Activated T-helper 2 cell treated with anti-CD3 and anti-CD28 coated beads, Interferon-gamma antibody, Interleukin-2, Interleukin-4, amounts not matched to agents 10 μg/mL and 5 μg/mL and 100 μg/mL, durations not matched to agents 14 hours and 24 hours and 36 hours (primary cell): ENCODE measurements at places on chromosomes 2 and 18. TPM values are rescaled to one million over a fixed set of nuclear protein-coding genes. Genes with fewer than 3 reads are reported as not detected.

The ZSWIM2 gene
- total RNA-seq = not detected in 2 replicates

The ZNF521 gene
- total RNA-seq = not detected in 2 replicates

The TXNDC2 gene
- total RNA-seq = 0.21 and 0.39 TPM in 2 replicates

- no peak for DNase-seq
Observed at GRCh38 chr18:11405804-11406203, 203.6 kb upstream of the SLC35G4 start.

DNA sequence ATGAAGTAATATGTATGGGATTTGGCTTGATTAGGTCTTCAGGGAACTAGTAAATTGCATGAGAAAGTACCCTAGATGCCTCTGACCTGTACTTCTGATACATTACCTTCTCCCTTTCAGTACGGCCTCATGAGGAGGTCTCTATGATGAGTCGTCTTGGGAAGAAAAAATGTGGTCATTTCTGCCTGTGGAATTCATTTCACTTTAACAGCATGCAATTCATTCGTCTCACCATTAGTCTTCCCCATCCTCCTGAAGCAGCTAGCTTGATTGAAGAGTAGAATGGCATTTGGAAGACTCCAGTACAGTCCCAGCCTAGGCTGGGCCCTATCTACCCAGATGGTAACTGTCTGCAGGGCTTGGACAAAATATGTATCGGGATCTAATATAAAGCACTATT lies 52.2 kb downstream of the TMX3 start:
- no peak for DNase-seq

- no peak for DNase-seq
Observed at GRCh38 chr2:97676620-97677019, 7.1 kb downstream of the C2orf92 start.

DNA sequence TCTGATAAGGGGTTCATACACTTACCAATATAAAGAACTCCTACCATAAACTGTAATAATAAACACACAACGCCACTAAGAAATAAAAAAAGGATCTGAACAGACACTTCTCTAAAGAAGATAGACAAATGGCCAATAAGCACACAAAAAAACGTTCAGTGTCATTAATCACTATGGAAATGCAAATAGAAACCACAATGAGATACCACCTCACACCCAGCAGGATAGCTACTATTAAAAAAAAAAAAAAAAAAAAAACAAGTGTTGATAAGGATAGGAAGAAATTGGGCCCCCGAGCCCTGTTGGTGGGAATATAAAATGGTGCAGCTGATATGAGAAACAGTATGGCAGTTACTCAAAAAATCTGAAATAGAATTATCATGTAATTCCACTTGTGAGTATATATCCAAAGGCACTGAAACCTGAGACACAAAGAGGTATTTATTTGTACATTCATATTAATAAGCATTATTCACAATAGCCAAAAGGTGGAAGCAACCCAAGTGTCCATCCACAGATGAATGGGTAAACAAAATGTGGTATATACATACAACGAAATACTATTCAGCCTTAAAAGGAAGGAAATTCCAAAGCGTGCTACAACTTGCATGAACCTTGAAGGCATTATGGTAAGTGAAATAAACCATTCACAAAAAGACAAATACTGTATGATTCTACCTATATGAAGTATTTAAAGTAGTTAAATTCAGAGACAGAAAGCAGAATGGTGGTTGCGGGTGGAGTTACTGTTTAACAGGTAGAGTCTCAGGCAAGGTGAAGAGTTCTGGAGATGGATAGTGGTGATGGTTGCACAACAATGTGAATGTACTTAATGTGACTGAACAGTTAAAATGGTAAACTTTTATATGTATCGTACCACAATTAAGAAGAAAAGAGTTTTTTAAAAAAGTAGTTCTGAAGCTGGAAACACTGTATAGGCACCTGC lies 17.9 kb downstream of the REV1 start:
- no peak for DNase-seq

DNA sequence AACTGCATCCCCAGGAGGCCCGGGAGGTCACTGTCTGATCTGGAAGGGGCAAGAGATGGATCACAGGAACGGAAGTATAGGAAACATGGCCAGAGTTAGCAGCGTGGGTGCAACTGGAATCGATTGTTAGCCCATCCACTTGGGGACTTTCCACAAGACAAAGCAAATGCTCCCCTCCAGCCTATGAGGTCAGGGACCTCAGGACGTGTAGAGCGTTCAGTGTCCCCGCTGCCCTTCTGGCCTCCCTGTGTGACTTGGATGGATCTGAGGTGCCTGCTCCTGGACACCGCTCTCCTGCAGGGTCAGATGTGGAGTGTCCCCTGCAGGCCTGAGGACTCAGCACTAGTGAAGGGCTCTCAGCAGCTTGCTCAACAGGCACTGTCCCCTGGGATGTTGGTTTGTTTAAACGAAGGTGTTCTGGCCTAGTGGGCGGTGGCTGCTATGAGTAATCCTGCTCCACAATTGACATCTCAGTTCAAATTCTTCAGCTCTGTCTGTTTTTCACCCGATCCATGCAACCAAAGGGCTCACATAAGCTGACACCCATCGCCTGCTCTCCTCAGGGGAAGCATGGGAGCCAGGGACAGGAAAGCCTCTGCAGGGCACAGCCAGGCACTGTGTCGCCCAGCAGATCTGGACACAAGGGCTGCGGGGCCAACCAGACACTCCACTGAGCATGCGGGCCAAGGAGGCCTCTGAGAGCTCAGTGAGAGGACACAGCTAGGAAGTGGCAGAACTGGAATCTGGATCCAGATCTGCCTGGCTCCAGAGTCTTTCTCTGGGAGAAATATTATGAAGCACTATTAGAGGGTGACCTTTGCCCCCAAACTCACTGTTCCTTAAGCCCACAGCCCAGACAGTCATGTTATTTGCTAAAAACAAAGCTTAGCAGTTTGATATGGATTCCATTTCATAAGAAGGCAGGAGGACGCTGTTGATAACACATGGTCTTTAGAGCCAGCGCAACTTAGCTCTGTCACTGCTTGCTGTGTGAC lies 78.5 kb downstream of the RHOB start:
- DNase-seq = no peak

DNA sequence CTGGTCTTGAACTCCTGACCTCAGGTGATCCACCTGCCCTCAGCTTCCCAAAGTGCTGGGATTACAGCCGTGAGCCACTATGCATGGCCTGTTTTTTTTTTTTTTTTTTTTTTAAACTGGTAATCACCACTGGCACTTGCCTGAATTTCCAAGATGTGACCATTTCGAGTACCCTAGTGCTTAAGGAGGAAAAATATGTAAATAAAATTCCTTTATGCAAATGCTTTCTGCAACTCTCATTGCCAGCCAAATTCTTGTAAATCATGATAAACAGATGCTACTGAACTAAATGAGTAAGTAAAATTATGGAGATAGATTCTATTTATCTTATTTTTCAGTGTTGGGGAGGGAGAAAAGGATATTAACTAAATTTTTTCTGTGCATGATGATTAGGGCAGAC lies 18.6 kb downstream of the CDCA7 start:
- no peak for DNase-seq

- DNase-seq = no peak
Observed at GRCh38 chr2:149586063-149586462, 1.5 kb downstream of the MMADHC start.

- no peak for DNase-seq
Observed at GRCh38 chr2:85937069-85937439, 48.3 kb upstream of the ST3GAL5 start.
